ENCODE measurements at places on chromosomes 6 and 20.

DNA sequence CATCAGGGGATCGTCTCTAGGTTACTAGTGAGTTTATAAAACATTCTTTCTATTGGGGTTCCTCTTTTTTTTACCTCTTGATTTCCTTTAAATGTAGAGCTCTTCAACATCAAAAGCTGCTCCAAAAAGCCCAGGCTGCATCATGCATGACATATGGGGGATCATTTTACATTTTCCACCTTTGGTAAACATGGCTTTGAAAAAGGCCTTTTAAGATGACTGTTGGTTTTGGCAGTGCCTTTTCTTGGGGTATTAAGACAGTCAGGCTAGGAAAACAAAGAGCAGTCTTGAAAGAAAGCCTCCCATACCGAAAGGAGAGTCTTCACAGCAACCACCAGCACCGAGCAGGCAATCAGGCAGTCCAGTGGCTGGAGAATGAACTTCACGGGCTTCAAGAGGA is 73.2 kb downstream of the NPEPL1 start:
- H3K27me3 ChIP-seq = peaks cover 51% of the 10 kb centered on the region
- no peaks in the 10 kb centered on the region for H3K36me3 ChIP-seq
- H3K4me1 ChIP-seq = no peaks in the 10 kb centered on the region
- DNase-seq = no peak
- no peak overlapping the region for H3K27ac ChIP-seq

DNA sequence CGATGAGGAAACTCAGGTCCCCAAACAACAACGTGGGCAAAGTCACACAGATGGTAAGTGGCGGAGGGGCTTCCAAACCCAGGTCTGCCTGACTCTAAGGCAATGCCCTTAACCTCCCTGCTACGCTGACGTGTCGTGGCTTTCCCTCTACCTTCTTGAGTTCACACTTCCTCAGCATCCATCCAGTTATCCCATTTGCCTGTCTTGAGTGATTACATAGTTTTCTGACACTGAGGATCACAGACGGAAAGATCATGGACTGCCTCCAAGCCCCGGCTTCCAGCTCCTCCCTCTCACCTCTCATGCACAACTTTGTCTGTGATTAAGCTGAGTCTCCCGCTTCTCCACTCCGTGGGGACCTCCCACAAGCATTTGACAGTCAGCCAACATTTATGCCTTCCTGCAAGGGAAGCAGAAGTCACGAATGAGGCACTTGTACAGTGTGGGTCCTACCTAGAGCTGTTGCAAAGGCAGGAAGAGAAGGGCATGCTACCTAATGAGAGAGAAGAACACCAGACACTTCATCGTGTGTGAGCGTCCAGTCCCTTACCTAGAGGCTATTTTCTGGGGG is 33.8 kb downstream of the TBC1D7 start:
- H3K4me1 ChIP-seq = no peaks in the 10 kb centered on the region
- H3K4me3 ChIP-seq = no peak overlapping the region
- no peak overlapping the region for H3K27ac ChIP-seq
- no peaks in the 10 kb centered on the region for H3K27me3 ChIP-seq

DNA sequence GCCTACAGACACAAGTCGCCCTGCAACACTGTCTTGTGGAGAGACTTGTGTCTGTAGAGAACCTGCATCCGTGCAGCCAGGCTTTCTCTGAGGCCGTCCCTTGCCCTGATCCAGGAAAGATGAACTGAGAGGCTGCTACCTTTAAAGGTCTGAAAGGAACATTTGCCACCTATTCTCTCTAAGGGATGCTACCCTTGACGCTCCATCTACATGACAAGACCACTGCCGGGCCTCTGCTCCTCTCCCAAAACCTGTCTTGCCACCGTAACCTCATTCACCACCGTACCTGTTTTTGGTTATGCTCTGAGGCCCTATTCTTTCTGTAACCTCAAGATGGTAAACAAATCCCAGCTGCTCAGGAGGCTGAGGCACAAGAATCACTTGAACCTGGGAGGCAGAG is 73.9 kb downstream of the FOXF2 start:
- peaks cover 8% of the 10 kb centered on the region for H3K27me3 ChIP-seq
- H3K27ac ChIP-seq = no peak overlapping the region
- no peak for DNase-seq
- no peak overlapping the region for H3K4me3 ChIP-seq

- peaks cover 25% of the 10 kb centered on the region for H3K36me3 ChIP-seq
- peaks cover 30% of the 10 kb centered on the region for H3K4me1 ChIP-seq
- no peaks in the 10 kb centered on the region for H3K27me3 ChIP-seq
- H3K27ac ChIP-seq = peak within 1 kb of the TSS; percentile 68
Measured at GRCh38 chr6:73262671-73263569, at the start of gene KHDC1. Gene KHDC1 (minus strand): TSS chr6:73263196. CDS start chr6:73242517, 20,679 bp downstream.

DNA sequence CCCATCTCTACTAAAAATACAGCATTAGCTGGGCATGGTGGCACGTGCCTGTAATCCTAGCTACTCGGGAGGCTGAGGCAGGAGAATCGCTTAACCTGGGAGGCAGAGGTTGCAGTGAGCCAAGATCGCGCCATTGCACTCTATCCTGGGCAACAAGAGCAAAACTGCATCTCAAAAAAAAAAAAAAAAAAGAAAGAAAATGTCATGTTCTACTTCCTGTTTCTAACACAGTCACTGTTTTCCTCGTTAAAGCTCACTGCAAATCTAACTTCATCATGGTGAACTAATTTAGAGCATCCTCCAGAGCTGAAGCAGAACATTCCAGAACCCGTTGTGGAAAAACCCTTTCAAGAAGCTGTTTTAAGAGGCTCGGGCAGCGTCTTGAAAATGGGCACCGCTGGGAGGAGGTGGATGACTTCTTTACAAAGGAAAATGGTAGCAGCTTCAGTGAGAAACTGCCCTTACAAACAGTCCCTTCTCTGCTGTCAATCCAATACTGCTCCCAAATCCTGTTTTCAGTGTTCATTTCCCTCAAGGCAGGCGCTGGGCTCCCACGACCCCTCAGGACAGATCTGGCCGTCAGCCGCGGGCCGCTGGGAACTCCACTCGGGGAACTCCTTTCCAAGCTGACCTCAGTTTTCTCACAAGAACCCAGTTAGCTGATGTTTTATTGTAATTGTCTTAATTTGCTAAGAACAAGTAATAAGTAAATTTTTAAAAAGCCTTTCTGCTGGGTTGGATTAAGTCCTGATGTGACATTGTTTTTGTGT is 12.5 kb downstream of the CTSZ start:
- H3K27me3 ChIP-seq = no peaks in the 10 kb centered on the region
- H3K4me1 ChIP-seq = no peaks in the 10 kb centered on the region
- H3K4me3 ChIP-seq = no peak overlapping the region
- peaks cover 74% of the 10 kb centered on the region for H3K36me3 ChIP-seq
- peak overlapping the region; percentile 46 for H3K27ac ChIP-seq

DNA sequence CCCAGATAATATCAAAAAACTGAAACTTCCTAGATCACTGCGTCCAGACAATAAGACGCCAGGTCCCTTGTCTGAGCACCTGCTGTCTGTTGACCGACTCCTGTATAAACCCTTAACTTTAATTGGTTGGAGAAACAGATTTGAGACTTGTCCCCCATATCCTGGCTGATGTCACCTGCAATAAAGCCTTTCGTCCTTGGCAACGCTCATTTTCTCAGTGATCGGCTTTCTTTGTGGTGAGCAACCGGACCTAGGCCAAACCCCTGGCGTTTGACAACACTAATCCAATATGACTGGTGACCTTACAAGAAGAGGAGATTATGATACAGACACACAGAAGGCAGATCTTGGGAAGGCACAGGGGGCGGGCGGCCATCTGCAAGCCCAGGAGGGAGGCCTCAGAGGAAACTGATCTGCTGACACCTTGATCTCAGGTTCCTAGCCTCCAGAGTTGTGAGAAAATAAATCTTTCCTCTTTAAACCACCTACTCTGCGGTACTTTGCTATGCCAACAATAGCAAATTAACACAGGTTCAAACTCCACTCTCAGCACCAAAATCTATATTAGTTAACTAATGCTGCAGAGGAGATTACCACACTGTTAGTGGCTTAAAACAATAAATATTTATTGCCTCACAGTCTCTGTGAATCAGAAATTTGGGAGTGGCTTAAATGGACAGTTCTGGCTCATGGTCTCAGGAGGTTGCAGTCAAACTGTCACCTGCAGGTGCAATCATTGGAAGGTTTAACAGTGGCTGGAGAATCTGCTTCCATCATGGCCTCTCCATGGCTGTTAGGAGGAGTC is 178.7 kb downstream of the OTOR start:
- no peak for DNase-seq
- H3K27ac ChIP-seq = no peak overlapping the region
- no peaks in the 10 kb centered on the region for H3K4me1 ChIP-seq
- no peaks in the 10 kb centered on the region for H3K27me3 ChIP-seq
- no peaks in the 10 kb centered on the region for H3K36me3 ChIP-seq

DNA sequence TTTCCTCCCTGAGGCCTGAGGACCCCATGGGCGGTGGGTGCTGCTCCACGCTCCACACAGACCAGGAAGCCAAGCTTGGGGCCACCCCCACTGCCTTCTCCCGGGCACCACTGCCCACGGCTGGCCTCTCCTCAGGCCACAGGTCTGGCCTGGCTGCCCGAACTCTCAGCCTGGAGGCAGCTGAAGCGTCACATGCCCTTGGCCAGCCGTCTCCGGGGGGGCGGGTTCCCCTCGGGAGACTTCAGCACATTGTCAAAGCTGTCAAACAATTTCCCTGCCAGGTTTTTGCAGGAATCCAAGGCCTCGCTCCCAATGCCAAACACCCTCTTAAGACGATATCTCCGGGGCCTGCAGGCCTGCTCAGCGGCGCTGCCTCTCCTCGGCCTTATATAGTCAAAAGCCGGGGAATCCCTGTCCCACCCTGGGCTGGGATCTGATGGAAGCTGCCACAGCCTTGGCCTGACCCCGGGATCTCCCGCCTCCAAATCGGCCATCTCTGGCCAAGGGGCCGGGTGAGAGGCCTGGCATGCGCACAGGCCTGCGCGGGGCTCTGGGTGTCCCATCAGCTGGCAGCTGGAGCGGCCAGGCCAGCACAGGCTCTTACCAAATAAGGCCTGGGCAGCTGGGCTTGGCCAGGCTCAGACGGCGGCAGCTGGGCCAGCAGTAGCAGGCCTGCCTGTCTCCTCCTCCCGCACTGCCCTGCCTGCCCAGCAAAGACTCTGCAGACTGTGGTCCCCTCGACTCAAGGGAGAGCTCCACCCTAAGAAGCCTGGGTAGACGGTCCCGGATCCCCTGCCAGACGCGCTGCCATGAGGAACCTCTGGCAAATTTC is 49.7 kb downstream of the RBM38 start:
- H3K27me3 ChIP-seq = peaks cover 3% of the 10 kb centered on the region
- no peaks in the 10 kb centered on the region for H3K4me1 ChIP-seq
- H3K36me3 ChIP-seq = no peaks in the 10 kb centered on the region
- H3K4me3 ChIP-seq = no peak overlapping the region

GRCh38 chr20:4795394-4795793 is 73.7 kb downstream of the PRND start:
- DNase-seq = no peak
- H3K36me3 ChIP-seq = peaks cover 90% of the 10 kb centered on the region
- H3K27ac ChIP-seq = peak overlapping the region; percentile 67
- no peaks in the 10 kb centered on the region for H3K27me3 ChIP-seq
- peaks cover 17% of the 10 kb centered on the region for H3K4me1 ChIP-seq

GRCh38 chr6:4401408-4402368 is 266.3 kb upstream of the ECI2 start:
- no peak overlapping the region for H3K4me3 ChIP-seq
- no peak for DNase-seq
- no peaks in the 10 kb centered on the region for H3K36me3 ChIP-seq
- no peaks in the 10 kb centered on the region for H3K4me1 ChIP-seq

DNA sequence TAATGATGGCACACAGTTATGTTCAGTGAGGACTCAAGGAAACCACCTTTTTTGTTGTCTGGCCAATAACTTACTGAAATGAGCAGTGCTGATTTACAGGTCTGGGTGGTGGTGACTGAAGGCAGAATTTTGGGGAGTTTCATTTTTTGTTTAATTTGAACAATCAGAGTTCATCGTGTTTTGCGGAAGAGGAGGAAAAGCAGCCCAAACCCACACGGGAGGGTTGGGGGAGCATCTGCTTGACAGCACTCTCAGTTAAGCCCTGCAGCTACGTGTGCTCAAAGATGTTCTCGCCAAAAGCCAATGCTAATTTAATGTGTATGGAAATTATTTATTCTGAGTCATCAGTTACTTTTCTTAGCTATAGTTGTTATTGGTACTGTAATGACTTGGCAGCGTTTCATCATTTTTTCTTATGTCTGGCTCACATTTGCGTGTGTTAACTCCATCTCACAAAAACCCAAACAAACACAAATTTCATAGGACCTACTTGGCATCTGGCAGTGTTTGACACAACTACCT is 89.2 kb downstream of the UST start:
- H3K27ac ChIP-seq = peak overlapping the region; percentile 26
- no peak for DNase-seq
- H3K27me3 ChIP-seq = peaks cover 12% of the 10 kb centered on the region
- H3K4me3 ChIP-seq = no peak overlapping the region
- H3K36me3 ChIP-seq = no peaks in the 10 kb centered on the region

GRCh38 chr6:17057322-17057721 is 44.5 kb upstream of the STMND1 start:
- no peak overlapping the region for H3K27ac ChIP-seq
- no peaks in the 10 kb centered on the region for H3K4me1 ChIP-seq
- peaks cover 9% of the 10 kb centered on the region for H3K27me3 ChIP-seq
- H3K36me3 ChIP-seq = no peaks in the 10 kb centered on the region

DNA sequence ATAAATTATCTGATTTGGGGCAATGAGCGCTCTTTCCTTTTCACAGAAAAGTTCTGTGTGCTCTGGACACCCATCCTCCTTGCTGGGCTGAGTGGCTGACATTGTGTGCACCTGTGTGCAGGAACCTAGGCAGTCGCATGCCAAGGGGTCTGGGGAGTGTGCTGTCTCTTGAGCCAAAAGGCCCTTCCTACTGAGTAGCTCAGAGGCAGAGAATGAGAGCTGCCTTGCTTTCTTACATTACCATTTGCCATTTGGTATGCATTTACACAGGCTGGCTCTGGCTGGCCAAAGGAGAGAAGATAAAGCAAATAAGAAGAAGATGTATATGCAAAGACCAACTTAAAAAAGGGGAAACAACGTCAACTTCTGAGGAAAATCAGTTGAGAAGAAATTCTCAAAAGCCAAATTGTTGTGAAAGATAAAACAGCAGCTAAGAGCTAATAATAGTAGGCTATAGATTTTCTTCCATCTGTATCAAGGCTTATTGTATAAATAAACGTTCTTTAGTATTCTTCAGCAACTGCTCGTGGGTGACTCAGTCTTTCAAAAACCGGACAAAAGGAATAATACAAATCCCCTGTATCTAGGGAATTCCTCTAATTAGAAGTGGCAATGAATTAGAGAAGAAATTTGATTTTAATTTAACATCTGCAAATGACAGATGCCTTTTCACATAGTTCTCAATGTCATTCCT is 121.9 kb downstream of the INSM1 start:
- H3K4me1 ChIP-seq = peaks cover 61% of the 10 kb centered on the region
- peak overlapping the region; percentile 97 for H3K27ac ChIP-seq
- DNase-seq = no peak

- H3K27ac ChIP-seq = no peak overlapping the region
- H3K4me3 ChIP-seq = no peak overlapping the region
Measured at GRCh38 chr20:35595456-35595855, 20.2 kb upstream of the SPAG4 start.

Measured in activated T-helper 2 cell treated with anti-CD3 and anti-CD28 coated beads, Interferon-gamma antibody, Interleukin-2, Interleukin-4, amounts not matched to agents 10 μg/mL and 5 μg/mL and 100 μg/mL, durations not matched to agents 14 hours and 24 hours and 36 hours (primary cell).